ENCODE measurements at places on chromosomes 13 and 19.

DNA sequence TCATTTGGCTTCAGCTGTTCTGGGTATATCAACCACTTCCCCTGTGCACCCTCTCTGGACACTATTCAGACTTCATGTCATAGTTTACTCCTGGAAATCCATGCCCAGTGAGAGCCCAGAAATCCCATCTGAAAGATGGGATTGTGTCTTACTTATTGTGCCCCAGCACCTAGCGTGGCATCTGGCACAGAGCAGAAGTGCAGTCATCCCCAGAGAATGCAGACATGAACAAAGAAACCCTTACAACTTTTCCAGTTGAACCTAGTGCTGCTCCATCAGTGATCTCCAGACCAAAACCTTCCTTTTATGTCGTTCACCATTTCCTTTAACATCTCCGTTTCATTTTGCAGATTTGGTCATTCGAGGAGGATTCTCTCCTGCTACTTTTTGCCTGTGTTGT, 60.6 kb downstream of the MBNL2 start:
- DNase-seq, result no peak

DNA sequence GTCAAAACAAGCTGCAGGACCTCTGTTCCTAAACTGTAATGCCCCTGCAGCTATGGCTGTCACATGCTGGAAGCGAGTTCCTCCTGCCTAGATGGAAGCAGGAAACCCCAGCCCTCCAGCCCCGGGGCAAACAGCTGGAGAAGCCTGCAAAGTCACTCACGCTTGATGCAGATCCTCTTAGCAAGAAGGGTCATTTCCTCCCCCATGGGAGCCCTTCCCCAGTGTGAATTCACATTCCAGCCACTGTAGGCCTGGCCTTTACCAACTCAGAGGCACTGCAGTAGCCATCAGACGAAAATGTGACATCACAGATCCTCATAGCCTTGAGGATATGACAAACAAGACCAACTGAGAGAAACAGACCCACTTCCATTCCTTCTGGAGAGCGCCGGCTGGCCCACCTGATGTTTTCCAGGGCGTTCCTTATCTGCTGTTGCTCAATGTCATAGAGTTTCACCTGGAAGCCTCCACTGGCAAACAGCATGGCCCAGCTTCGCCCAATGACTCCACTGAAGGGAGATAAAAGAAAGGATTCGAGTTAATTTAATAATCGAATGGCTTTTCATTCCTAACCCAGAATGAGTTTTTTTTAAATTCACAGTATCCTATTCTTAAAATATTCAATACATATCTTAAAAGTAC, 13.5 kb downstream of the CRYL1 start:
- no peak for DNase-seq

- DNase-seq, result no peak
Measured at GRCh38 chr19:27824108-27824507, 1388.8 kb downstream of the UQCRFS1 start.

GRCh38 chr13:74487091-74487722, 353.0 kb upstream of the KLF12 start:
- no peak for DNase-seq

DNA sequence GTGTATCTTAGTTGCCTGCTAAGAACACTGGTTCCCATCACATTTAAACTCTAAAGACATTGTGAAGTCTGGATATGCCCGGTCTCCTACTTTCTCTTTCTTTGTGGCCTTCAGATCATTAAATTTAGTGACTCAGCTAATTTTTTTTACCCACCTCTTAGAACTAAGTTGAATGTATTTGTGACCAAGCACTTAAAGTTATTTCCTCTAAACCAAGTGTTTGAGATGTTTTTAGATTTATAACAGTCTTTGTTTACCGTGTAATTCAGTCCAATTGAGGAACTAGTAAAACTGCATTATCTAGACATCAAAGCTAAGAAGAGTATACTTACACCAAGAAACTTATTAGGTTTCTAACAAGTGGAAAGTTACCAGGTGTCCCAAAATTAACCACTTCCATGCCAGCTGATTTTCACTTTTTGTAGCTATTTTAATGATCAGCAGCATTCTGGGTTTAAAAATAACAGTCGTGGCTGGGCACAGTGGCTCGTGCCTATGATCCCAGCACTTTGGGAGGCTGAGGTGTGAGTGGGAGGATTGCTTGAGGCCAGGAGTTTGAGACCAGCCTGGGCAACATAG, 53.1 kb downstream of the ARHGAP35 start:
- no peak for DNase-seq

DNA sequence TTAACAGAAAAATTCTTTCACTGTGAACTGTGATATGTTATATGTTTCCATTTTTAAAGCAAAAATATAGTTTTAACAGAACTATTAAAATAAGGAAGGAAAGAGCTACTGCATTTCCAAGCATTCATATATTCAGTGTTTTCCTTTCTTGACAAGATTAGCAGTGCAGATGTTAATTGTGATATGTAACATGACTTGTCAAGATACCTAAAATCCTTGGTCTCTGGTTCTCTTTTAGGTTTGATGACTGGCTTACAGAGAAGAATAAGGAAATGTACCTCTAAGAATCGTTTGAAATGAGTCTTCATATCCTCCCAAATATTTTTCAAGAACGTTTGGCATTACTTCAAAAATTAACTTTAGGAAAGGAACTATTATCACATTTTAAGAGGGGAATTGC, 907.2 kb downstream of the PCDH9 start:
- DNase-seq, result no peak

DNA sequence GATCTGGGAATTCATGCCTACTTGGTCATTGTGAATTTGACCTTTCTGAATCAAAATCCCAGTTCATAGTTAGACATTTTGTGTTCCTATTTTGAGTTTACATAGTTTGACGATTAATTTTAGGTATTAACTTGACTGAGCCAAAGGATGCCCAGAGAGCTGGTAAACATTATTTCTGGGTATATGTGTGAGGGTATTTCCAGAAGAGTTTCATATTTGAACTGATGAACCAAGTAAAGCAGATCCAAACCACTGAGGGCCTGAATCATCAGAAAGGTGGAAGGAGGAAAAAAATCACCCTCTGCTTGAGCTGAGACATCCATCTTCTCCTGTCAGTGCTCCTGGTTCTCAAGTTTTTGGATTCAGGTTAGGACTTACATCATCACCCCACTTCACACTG, 116.6 kb downstream of the CYSLTR2 start:
- no peak for DNase-seq

GRCh38 chr13:32107474-32107873, 75.9 kb downstream of the FRY start:
- DNase-seq, result no peak

DNA sequence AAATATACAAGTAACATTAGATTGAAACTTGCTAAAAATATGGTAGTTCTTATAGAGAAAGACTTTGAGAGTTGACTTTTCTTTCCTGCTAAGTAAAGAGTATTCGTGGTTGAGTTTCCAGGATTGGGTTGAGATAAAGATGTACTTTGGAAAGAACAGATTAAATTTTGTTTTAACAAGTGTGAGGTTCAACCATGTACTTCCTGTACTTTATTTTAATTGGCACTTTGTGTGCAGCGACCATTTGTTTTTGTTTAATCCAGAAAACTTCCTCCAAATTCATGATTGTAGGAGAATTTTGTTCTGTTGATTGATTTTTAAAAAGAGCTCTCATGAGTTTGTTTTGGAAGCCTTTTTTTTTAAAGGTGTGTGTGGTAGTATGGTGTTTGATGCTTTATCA, 46.9 kb downstream of the PAN3 start:
- DNase-seq, result no peak

- peak; percentile 81 for DNase-seq
Measured at GRCh38 chr13:99434258-99434788, 66.9 kb upstream of the TM9SF2 start.

All from activated naive CD4-positive, alpha-beta T cell treated with Interleukin-2 at 50 U/mL for 16 hours (primary cell).